Frontal cortex (tissue), 4 donors: ENCODE measurements at places on chromosomes 4 and X.

- DNase-seq = no peak
Measured at GRCh38 chr4:159070742-159071141, 32.1 kb upstream of the RAPGEF2 start.

- DNase-seq = no peak
Measured at GRCh38 chrX:37378830-37379229, 29.7 kb downstream of the PRRG1 start.

DNA sequence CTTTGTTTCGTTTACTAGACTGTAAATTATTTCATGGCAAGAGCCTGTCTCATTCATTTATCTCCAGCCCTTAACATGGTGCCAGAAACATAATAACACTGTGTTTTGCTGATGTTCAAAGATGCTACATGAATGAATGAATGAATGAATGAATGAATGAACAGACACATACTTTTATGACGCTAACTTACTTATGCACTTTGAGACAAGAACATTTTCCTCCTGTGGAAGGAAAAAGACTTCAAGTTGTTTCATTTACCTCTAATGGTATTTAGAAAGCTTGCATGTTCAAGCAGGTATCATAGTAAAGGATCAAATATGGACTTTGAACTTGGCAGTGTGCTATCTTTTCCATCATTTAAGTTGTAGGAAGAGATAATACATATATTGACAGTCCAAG is 131.6 kb downstream of the GLRA2 start:
- no peak for DNase-seq

DNA sequence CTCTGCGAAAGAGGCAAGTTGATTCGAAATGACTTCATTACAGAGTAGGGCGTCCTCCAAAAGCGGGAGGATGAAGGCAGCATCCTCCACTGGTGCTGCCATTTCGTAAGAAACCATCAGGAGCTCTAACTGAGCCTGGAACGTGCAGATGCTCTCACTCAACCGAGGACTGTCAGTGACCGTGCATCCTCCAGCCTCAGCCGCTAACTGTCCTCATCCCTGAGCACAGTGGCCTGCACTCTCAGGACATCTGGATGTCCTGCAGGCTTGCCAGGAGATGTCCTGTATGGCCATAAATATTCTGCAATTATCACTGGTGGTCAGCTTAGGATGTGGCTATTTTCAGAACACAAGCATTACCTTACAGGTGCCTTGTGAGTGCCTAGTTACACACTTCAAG is 107.1 kb upstream of the ADRA2C start:
- DNase-seq = no peak

DNA sequence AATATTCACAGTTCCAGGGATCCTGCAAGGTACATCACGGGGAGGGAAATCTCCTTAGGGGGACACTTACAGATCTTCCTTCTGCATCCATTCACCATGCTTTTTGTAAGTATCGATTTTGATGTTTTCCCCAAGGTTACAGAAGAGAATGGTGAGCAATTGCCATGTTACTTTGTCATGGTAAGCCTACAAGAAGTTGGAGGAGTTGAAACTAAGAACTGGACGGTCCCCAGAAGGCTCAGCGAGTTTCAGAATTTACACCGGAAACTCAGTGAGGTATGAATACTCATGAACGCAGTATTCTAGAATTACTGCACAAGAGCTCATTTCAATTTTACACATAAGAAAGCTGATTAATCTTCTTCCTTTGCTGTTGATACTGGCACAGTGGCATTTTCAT is 53.9 kb downstream of the LRP2BP start:
- DNase-seq = no peak

- no peak for DNase-seq
Measured at GRCh38 chrX:105210258-105210657, 10.2 kb downstream of the TEX13A start.

DNA sequence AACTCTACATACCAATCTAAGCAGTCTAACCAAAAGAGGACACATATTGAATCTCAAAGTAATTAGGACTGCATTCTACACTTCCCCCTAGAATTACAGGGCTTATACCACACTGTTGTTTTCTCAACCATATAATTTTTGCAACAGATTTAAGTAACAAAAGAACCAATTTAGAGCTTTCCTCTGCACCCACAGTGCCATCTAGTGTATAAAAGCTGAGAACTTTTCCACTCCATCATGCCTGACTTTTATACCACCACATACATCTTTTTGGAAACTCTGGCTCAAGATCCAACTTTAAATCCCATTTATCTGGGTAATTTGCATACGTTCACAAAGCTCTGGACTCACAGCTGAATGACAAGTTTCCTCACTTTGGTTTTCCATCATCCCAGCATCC is 99.5 kb downstream of the EFHC2 start:
- DNase-seq = peak; percentile 1

- DNase-seq = no peak
Measured at GRCh38 chr4:160928482-160928881, 1235.3 kb downstream of the FSTL5 start.

DNA sequence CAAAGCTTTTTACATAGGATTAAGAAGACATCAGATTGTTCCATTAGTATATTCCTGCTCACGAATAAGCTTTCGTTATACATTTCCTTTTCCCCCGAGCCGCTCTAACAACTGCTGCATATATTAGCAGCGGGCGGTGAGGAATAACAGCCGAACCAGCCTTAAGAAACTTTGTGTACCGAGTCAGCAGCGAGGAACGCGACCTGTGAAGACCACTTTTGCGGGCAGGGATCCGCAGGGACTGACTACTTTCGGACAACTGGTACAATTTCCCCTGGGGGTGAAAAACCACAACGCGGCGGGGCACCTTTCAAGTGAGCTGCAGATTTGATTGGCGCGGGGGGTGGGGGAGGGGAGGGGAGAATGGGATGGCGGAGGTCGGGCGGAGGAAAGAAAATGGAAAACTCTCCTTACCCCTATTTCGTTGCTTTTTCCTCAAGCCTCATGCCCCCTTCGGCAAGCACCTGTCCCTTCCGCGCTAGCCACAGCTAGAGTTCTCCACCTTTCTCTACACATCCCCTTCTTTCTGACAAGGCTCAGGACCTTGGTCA is 5.9 kb upstream of the PITX2 start:
- no peak for DNase-seq

DNA sequence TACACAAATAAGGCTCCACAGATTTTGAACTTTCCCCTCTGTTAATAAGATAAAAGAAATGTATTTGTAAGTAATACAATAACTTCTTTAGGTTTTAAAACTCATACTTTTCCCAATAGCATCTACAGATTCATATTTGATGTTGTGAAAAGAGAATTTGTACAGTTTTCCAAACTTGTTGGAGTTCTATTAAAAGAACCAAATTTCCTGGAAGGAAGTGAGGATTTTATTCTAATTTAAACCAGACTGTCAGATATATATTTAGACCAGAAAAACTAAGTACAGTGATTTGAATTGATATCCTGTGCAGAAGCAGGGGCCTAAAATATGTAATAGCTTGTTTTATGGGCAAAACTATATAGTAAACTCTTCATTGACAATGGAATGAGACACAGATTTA is 53.7 kb downstream of the NAA11 start:
- DNase-seq = no peak

DNA sequence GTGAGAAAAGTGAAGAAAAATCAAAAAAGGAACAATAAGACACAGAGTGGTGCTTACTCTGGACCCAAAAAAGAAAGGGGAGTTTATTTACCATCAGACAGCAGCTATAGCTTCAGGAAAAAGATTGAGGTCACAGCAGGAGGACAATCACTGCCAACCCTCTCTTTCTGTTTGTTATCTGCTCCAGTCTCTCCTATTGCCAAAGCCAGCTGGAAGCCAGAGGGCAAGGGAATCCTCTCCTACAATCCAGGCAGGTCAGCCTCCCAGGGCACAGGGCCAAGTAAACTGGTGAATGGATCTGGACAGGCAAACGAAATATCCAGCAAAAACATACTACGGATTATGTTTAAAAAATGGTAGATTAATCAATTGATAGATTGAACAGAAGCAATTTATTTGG is 306.9 kb upstream of the SLIT2 start:
- no peak for DNase-seq

DNA sequence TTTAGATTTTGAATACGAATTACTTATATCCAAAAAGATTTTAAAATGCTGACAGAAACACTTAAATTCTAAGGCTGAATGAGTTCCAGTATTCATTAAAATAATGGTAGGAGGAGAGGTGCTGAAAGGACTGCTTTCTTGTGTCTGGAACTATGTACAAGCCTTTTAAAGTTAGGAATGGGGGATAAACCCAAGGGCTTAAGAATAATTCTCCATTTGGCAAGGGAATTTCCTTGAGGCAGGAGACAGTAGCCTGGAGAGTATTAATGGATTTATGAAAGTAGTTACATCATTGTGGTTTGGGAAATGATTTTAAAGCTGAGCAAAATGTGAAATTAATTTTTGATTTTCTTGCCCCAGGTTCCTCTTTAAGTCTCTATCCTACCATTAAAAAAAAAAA is 266.5 kb upstream of the KCNIP4 start:
- no peak for DNase-seq

GRCh38 chrX:104370089-104370488 is 115.4 kb upstream of the ESX1 start:
- DNase-seq = no peak

GRCh38 chr4:6110681-6111353 is 89.5 kb downstream of the JAKMIP1 start:
- DNase-seq = no peak

DNA sequence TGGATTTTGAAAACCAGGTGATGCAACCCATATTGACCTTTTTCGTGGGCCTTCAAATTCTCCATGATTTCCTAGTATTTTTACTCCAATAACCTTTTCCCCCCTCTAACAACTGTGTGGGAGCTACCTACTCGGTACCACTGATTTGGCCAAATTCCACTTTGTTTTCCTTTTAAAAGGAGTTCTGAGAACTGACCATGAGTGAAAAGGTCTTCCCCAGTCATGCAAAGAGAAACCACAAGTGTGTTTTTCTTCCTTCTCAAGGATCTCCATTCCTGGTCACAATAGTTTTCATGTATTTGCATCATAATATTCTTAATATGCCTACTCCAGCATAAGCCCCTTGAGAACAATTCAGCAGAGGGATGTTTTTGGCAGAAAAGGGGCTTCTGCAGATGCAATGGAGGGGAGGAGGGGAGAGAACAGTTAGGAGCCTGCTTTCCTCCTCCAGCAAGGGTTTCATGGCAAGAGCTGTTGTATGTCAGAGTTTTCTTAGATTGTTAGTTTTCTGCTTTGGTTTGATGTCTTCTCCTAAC is 195.3 kb upstream of the ANXA3 start:
- DNase-seq = no peak
